Left lobe of liver (tissue), 2 donors: ENCODE measurements at places on chromosomes 5 and 9. TPM values are rescaled to one million over a fixed set of nuclear protein-coding genes. Genes with fewer than 3 reads are reported as not detected.

The LCN12 gene
- 30.3 TPM for total RNA-seq

- no peak for DNase-seq
Measured at GRCh38 chr9:123941524-123942070, 11.7 kb upstream of the DENND1A start.

DNA sequence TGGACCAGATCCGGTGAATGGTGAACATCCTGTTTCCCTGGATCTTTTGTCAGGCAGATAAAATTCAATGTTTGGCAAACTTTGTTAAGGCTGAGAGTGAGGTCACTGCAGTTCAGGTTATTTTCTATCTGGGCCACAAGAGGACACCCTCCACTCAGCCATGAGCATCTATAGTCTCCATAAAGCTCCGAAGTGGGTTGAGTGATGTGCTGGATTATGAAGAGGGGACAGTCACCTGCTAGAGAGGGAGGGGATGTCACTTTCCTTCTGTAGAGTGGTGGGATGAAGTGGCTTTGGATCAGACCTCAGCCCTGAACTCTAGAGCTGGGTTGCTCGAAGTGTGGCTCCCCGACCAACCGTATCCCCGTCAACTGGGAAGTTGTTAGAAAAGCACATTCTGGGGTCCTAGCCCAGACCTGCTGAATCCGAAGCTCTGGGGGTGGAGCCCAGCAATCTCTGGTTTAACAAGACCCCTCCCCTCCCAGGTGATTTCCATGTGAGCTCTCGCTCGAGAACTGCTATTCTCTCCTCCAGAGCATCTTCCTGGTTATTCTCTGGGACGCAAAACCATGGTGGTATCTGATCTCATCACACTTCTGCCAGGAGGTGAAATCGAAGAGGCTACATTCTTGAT lies 31.8 kb upstream of the FGF1 start:
- peak; percentile 44 for DNase-seq

The REEP2 gene
- total RNA-seq = not detected

DNA sequence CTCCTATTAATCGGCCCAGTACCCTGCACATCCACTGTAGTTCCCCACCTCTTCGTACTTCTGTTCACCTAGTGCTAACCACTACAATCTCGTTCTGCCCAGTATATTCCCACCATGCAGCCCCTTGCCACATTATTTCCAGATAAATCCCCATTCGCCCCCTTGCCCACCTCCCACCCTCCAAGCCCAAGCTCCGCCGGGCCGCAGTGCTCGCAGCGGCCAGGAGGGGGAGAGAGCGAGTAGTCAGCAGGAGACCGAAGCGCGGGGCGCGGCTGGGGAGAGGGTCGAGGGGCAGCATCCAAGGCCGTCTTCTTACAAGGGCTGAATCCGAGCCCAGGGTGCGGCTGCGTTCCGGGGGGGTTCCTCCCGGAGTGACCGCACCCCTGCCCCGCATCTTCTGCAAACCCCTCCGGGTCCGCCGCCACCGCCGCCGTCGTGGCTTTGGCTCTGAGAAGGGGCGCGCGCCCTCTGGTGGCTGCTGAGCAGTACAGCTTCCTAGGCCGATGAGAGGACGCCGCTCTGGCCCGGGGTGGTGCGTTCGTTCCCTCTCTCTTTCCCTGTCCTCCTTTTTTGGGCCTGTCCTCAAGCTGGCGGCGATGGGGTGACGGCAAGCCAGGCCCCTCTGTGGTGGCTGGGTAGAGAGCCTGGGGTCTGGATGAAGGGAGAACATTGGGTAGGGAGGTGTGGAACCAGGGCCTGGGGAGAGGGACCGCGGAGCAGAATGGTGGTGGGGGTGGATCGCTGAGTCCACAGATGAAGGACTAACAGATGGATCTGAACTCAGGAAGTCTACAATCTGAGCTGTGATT lies 30.0 kb upstream of the PSD2 start:
- peak; percentile 79 for DNase-seq

The UBE2QL1 gene
- total RNA-seq = 0.38 TPM

DNA sequence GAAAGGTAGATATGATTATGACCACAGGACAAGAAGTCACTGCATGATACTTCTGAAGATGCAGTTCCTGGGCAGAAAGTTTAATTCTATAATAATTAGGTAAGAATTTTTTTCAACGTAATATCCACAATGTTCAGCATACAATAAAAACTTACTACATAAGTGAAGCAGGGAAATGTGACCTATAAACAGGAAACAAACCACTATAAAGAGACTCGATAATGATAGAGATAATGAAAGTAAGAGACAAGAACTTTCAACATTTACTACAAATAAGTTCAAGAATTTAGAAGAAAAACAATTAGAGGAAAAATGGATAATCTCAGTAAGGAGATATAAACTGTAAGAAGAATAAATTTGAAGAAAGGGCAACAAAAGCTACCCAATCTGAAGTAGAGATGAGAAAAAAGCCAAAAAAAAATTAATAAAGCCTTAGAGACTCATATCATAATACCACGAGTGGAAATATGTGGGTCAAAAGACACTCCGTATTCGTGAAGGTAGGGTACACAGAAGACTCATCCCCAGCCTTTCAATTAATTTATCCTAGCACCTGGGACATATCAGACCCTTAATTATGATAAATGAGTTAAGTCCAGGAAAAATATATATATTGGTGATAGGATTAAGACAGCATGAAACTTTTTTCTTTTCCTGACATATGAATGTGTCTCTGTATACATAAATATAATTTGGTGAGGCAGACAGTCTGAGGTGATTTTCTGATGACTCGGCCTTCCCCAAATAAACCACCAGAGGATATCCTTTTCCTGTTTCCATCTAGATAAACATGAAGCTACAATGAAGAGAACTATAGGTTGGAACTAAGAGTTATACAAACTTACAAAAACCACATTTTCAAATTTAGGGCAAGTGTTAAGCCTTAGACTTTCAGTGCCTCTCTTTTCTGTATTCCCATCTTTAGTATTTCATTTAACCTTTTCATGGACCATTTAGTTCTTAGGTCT lies 120.4 kb downstream of the RAPGEF6 start:
- DNase-seq = no peak

The AGXT2 gene
- total RNA-seq = 50.8 TPM

GRCh38 chr9:136927343-136928271 lies 16.9 kb downstream of the FBXW5 start:
- no peak for DNase-seq

DNA sequence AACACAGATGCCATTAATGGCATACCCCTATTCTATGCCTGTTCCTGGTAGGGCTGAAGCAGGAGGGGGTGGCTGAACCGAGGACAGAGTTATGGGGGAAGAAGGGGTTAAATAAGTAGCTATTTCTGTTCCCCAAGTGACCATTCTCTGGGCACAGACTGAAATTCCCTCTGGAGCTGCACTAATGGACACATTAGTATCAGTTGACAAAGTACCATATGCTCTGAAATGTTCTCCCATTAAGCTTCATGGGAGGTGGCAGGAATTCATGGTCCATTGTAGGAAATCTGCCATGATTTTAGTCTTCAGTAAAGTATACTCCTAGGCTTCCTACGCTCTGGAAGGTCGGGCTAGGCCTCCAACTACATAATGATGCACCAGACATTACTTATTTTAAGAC lies 10.5 kb upstream of the FRMPD1 start:
- DNase-seq = no peak

DNA sequence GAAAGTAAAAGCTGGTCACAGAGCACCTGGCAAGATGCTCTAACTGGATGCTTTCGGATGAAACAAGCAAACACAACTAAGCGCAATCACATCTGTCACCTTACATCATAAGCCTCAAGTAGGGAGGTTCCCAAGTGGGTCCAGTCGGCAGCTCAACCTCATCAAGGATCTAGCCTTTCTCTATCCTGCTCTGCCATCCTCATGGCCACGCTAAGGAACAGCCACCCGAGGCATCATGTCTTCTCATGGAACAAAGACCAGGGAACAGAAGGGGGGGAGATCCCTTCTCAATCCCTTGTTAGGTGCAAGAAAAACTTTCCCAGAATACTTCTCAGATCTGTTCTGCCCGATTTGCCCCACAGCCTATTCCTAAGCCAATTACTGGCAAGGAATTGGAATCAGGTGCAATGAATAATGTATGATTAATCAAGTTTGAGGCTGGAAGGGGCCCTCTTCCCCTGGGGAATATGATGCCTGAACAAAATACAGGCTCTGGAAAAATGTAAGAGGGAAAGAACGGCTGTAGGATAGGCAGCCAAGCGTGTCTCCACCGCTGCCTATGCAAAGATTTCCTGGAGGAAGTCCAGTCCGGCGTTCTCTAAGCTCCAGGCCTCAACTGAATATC lies 1.3 kb upstream of the HABP4 start:
- no peak for DNase-seq

The C5orf58 gene
- not detected for total RNA-seq

DNA sequence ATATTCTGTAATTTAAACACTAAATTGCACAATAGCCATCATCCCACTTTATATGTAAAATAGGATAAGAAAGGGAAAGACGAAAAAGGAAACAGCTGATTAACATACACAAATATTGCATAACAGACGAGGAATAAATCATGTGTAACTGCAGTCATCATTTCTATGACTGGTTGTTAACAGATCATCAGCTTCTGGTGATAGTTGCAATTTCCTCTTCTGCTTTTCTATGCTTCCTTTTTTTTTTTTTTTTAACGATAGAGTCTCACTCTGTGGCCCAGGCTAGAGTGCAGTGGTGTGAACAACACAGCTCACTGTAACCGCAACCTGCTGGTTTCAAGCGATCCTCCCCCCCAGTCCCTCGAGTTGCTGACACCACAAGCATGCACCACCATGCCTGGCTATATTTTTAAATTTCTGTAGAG lies 22.5 kb upstream of the JAKMIP2 start:
- no peak for DNase-seq

GRCh38 chr5:128395073-128395472 lies 143.0 kb downstream of the FBN2 start:
- no peak for DNase-seq

The ENHO gene
- 3.9 TPM for total RNA-seq

The SPATA31E1 gene
- not detected for total RNA-seq

DNA sequence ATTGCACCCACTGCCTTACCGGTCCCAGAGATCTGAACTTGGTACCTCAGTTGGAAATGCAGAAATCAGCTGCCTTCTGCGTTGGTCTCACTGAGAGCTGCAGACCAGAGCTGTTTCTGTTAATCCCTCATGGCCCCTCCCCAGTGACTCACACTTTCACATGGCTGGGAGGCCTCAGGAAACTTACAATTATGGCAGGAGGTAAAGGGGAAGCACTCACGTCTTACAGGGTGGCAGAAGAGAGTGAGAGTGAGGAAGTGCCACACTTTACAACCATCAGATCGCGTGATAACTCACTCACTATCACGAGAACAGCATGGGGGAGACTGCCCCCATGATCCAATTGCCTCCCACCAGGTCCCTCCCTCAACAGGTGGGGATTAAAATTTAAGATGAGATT lies 648.5 kb downstream of the MTRR start:
- no peak for DNase-seq

GRCh38 chr9:88775559-88775958 lies 215.7 kb upstream of the S1PR3 start:
- DNase-seq = no peak

- no peak for DNase-seq
Measured at GRCh38 chr5:74361406-74362358, 278.8 kb downstream of the ENC1 start.

The ABLIM3 gene
- total RNA-seq = 87.7 TPM
